ENCODE measurements at places on chromosomes 2 and 18.

GRCh38 chr2:60522462-60522861 is 31.0 kb downstream of the BCL11A start:
- no peak for DNase-seq
- H3K27ac ChIP-seq = no peak overlapping the region
- H3K36me3 ChIP-seq = no peaks in the 10 kb centered on the region
- H3K4me3 ChIP-seq = no peak overlapping the region
- no peaks in the 10 kb centered on the region for H3K4me1 ChIP-seq
- no peaks in the 10 kb centered on the region for H3K27me3 ChIP-seq

GRCh38 chr2:204551512-204551863 is 6.2 kb downstream of the PARD3B start:
- no peak overlapping the region for H3K4me3 ChIP-seq
- H3K4me1 ChIP-seq = no peaks in the 10 kb centered on the region
- H3K27ac ChIP-seq = no peak overlapping the region
- H3K36me3 ChIP-seq = no peaks in the 10 kb centered on the region

- H3K4me3 ChIP-seq = no peak overlapping the region
- peaks cover 63% of the 10 kb centered on the region for H3K4me1 ChIP-seq
- H3K36me3 ChIP-seq = no peaks in the 10 kb centered on the region
- no peaks in the 10 kb centered on the region for H3K27me3 ChIP-seq
- DNase-seq = no peak
These were observed 535.1 kb downstream of the RNF144A start for GRCh38 chr2:7452110-7452876.

- H3K4me3 ChIP-seq = no peak overlapping the region
- H3K27me3 ChIP-seq = no peaks in the 10 kb centered on the region
- H3K36me3 ChIP-seq = no peaks in the 10 kb centered on the region
- no peak overlapping the region for H3K27ac ChIP-seq
These were observed 267.6 kb upstream of the LYPD1 start for GRCh38 chr2:132937629-132938028.

- H3K36me3 ChIP-seq = no peaks in the 10 kb centered on the region
These were observed 338.0 kb upstream of the GYPC start for GRCh38 chr2:126317790-126318431.

- DNase-seq = no peak
- H3K27ac ChIP-seq = no peak overlapping the region
- no peak overlapping the region for H3K4me3 ChIP-seq
- no peaks in the 10 kb centered on the region for H3K4me1 ChIP-seq
- H3K27me3 ChIP-seq = no peaks in the 10 kb centered on the region
These were observed 383.3 kb downstream of the RBM43 start for GRCh38 chr2:150878356-150878755.

All from T-cell (primary cell).